ENCODE measurements at places on chromosomes 11 and 22.

DNA sequence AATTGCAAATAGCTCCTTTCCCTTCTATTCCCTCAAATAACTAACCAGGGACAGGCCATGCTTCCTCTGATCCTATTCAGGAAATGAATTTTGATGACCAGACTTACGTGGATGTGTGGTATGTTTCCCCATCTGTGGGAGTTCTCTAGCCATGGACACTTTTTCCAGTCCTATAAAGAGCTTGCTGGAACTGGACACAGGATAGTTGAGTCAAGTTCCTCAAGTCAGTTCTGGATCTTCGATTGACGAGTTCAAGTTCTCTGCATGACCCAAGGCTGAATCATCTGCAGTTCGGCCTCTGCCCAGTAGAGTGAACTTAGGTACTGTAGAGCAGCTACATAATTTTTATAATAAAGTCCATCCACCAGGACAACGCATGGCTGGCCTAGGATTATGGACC, 52.7 kb upstream of the CCND1 start:
- DNase-seq = no peak

DNA sequence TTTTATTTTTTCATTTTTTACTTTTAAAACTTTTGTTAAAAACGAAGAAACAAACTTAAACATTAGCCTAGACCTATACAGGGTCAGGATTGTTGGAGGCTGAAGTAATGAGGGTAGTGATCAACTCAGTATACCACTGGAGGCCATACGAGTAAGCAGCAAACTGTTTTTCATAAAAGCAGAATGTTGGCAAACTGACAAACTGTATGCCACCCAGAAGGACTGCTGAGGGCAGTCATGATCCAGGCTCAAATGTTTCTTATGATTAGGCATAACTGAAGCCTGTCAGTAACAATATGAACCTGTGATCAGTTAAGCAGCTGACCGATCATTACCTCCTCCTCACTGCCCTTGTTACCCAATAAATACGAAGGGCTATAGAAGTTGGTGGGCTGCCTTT, 10.2 kb upstream of the SC5D start:
- DNase-seq = no peak

- no peak for DNase-seq
Observed at GRCh38 chr11:38208951-38209350, 1610.9 kb upstream of the RAG2 start.

DNA sequence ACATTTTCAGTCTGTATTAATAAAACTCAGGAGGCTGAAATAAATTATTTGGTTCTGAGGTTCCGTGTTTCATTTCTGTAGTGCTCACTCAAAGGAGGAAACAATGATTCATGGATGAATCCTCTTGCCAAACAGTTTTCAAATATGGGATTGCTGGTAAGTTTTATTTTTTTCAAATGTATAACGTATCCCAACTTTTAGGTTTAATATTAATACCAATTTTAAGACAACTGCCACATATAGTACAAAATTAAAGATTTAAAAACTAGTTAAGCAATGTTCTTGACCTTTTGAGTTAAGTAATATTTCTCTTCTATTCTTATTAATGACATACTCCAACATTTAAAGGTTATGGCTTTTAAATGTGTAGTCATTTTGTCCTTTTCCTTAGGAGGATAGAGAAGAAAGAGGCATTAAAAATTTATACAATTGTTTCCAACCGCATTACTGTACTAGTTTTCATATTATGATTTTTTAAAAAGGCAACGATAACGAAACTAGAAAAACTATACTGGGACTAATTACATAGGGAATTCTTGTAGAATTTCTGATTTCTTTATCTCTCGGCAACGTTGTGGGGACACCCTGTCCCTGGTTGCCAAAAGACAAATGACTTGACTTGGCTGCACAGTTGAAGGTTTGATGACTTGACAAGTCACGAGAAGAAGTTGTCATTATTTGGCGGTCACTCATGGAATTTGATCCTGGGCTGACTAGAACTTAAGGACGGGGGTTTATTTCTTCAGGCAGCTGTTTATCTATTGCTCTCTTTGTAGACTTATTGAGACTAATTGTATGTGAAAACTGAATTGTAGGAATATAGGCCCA, 69.1 kb upstream of the ADSL start:
- no peak for DNase-seq

GRCh38 chr11:62295504-62295903, 3.4 kb downstream of the SCGB1D4 start:
- DNase-seq = no peak

- no peak for DNase-seq
Observed at GRCh38 chr22:27673839-27674238, 127.7 kb downstream of the MN1 start.

GRCh38 chr11:119094816-119095065, 6.9 kb downstream of the DPAGT1 start:
- no peak for DNase-seq

DNA sequence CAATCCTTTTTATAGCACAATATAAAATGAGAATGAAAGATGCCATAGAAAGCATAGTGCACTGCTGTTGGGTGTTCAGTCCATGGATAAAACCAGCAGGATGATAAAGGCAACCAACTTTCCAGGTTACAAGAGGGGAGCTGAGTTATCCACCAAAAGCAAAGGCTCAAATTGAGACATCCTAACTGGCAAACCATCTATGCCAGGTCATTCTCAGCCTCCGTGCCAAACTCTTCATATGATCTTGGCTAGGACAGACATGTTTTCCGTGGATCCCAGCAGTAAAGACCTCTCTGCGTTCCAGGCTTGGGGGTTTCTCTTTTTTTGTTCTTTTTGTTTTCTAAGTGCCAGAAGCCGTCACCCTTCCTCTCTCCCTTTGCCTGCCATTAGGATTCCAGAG, 7.3 kb upstream of the APOA1 start:
- no peak for DNase-seq

DNA sequence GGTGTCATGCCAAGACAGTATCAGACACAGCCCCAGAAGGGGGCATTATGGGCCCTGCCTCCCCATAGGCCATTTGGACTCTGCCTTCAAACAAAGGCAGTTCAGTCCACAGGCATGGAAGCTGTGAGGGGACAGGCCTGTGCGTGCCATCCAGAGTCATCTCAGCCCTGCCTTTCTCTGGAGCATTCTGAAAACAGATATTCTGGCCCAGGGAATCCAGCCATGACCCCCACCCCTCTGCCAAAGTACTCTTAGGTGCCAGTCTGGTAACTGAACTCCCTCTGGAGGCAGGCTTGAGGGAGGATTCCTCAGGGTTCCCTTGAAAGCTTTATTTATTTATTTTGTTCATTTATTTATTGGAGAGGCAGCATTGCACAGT, 14.6 kb downstream of the IL10RA start:
- no peak for DNase-seq

- DNase-seq = peak; percentile 71
Observed at GRCh38 chr11:117814766-117815261, 9.7 kb downstream of the FXYD2 start.

DNA sequence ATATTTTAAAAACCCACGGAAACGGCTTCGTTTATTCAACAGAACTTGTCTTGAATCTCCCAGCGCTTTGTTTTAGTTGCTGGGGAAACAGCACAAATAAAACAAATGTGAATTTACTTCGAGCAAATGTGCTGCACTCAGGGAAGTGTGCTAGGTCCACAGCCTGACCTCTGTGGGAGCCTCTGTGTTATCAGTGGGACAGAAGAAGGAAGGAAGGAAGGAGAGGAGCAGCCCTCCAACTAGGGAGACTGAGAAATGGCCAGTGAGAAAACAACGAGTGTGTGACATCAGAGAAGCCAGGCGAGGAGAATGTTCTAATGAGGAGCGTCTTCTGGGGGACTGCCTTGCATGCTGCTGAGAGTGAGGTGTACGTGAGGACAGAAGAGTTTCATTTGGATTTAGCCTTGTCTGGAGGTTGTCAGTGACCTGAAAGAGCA, 42.7 kb downstream of the PPP6R3 start:
- DNase-seq = no peak

DNA sequence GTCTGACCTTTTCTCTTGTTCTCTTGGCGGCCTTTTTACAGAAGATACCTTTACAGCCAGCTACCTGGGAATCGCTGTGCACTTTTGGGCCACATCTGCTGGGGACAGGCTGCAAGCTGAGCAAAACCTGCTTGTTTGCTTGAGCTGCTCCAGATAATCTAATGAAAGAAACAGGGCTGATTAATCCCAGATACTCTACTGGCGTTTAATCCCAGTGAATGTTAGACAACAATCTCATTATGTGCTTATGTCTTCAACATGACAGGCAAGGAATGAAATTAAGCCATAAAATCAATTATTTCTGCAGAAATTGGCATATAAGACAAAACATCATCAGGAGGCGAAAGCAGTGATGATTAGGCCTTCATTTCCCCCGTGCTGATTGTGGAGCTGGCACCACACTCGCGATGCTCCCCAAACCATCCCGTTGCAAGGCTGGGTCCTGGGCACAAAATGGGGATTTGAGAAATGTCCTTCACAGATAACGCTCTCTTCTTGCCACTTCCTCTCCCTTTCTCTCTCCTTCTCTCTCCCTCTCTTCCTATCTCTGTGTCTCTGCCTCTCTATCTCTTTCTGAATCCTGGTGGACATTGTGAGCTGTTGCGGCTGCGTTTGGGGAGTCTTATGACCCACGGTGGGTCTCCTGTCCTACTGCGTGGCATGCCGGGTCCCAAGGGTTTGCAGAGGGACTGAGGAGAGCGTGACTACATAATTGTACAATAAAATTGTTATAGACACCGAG, 1053.8 kb downstream of the TBC1D22A start:
- DNase-seq = no peak

DNA sequence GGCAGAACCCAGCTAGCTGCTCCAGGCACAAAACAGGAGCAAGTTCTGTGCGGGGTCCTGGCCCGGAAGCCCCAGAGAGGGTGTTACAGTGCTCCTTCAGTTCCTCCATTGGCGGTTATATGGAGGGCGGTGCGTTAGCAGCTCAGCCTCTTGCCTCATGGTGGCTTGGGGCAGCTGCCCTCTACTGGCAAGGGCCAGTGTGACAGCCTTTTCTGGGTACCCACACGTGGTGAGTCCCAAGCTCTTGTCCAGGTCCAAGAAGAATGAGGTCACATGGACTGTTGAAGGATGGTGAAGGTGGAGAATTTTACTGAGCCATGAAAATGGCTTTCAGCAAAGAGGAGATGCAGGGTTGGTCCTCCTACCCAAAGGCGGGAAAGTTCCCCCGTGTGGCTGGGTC, 100.5 kb downstream of the WT1 start:
- no peak for DNase-seq

GRCh38 chr11:2778630-2779498, 79.1 kb upstream of the KCNQ1OT1 start:
- DNase-seq = no peak

DNA sequence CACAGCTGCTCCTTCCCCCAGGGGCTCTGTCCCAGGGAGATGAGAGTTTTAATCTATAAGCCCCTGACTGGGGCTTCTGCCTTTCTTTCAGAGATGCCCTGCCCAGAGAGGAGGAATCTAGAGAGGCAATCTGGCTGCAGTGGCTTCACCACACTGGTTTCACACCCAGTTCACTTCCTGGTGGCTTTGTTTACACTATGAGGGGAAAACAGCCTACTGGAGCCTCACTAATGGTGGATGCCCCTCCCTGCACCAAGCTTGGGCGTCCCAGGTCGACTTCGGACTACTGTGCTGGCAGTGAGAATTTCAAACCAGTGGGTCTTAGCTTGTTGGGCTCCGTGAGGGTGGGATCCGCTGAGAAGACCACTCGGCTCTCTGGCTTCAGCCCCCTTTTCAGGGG, 21.5 kb upstream of the MMP1 start:
- no peak for DNase-seq

DNA sequence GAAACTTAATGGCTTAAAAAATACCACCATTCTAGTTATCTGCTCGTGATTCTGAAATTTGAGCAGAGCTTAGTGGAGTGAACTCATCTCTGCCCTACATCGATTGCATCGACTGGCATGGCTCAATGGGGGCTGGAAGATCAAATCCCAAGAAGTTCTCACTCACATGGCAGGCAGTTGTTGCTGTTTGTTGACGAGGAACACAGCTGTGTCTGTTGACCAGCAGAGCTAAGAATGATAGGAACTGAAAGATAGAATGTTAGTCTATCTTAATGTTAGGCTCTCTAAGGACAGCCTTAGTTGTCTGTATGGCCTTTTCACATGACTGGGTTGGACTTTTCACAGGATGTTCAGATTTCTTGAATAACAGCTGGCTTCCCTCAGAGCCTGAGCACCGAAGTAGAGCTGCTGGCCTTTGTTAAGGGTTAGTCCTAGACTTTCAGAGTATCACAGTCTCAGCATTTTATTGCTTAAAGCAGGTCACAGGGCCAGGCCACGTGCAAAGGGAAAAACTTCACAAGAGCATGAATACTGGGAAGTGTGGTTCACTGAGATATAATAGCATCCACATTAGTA, 31.6 kb upstream of the IZUMO1R start:
- DNase-seq = no peak

DNA sequence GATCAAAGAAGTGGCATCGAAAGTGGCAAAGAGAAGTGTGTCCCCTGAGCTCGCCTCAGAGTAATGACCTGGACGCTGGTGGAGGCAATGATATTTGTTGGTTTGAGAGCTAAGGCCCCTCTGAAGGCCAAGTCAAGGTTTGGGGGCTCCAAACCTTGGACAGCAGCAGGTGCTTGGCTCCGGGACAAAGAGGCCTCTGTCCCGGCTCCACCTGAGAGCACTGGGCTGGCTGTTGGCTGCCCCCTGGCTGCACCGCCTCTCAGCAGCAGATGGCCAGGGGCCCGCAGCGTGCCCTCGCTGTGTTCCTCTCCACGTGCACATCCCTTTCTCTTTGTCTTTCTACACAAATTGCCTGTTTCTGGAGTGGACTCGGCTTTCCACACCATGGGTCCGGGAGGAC, 301.3 kb downstream of the NTM start:
- no peak for DNase-seq

DNA sequence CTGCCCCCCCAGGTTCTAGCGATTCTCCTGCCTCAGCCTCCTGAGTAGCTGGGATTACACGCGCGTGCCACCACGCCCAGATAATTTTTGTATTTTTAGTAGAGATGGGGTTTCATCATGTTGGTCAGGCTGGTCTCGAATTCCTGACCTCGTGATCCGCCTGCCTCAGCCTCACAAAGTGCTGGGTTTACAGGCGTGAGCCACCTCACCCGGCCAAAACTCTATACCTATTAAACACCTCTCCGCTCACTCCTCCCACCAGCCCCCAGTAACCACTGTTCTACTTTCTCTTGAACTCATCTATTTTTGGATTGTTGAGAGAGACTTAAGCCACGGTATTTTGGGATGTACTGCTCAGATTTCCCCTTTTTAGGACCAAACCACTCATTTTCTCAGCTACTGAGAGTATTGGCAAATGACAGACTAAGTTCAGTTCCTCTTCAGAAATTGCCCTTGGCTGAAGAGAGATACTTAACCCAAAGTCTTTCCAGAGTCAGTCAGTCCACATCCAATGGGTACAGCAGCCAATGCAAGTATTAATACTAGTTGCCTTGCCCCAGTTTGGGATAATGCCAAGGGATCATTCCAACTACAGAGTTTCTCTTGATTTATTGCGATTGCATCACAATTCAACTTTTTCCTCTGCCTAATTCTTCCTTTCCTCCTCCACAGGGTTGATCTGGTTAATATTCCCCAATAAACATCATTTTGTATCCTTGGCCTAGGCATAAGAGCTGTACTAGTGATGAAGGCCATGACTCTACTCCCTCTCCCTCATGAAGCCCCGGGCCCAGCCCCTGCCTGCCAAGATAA, 36.8 kb upstream of the CSTF3 start:
- DNase-seq = no peak

All from stimulated activated CD8-positive, alpha-beta memory T cell treated with anti-CD3 and anti-CD28 coated beads, Interleukin-7, amount 100 ng/mL, for 1 hour (primary cell).